NAMALWA (cell line): ENCODE measurements at places on chromosomes 5 and 9.

GRCh38 chr5:158629591-158630312, 470.0 kb downstream of the EBF1 start:
- DNase-seq: no peak

DNA sequence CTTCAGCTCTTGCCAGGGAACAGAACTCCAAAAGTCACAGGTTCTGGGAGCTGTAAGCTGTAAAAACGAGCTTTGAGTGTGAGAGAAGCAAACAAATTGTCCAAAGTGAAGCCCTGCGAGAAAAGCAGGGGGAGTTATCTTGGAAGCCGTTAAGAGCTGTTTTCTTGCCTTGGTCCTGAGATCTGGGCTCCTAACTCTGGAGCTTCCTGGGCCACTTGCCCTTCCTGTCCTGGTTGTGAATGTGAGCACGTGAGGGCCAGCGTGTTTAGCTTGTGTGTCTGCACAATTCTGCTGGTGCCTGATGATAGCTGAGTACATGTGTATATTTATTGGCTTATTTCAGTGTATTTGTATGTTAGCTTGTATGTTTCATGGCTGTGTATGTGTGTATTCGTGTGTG, 40.5 kb downstream of the DAB2IP start:
- no peak for DNase-seq

- DNase-seq: no peak
Measured at GRCh38 chr5:157479612-157480510, 19.8 kb downstream of the NIPAL4 start.

- DNase-seq: no peak
Measured at GRCh38 chr5:176685010-176685409, 37.7 kb downstream of the TSPAN17 start.

- no peak for DNase-seq
Measured at GRCh38 chr9:120745278-120745677, 31.0 kb upstream of the MEGF9 start.

DNA sequence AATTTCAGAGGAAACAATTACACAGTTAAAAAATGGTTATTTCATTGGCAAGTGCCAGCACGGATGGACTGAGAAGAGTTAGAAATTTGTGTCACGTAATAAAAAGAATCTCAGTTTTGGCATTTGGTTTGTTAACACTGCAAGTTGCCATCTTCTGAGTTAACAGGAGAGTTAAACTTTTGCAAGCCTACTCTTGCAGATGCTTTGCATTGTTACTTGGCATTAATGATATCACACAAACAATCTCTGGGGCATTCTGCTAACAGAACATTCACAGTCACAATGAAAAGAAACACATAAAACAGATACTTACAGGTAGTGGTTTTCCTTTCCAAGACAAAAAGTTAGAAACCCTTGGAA, 647 bp downstream of the FREM1 start:
- DNase-seq: no peak

GRCh38 chr5:103571730-103572129, 9.1 kb upstream of the NUDT12 start:
- no peak for DNase-seq

GRCh38 chr9:21997480-21997879, 2.9 kb downstream of the CDKN2B-AS1 start:
- no peak for DNase-seq

GRCh38 chr9:111588846-111589245, 10.6 kb downstream of the PTGR1 start:
- DNase-seq: no peak

DNA sequence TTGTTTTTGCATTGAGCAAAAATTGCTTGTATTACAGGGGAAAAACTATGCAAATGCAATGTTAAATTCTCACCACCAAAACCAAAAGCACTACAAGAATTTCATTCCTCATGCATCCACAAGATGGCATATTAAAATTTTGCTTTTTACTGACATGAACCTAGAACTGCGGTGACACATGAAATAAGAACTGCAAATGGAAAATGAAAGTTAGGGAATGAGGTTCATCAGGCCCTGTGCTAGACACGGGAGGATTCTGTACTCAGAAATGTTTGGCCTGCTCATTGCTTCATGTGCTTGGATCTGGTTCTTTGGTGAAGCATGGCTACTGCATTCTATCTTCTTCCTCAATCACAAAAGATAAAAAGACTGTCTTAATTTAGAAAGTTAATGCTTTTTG, 9.1 kb upstream of the RFK start:
- peak; percentile 85 for DNase-seq

- DNase-seq: peak; percentile 89
Measured at GRCh38 chr5:80399526-80400239, 8.2 kb upstream of the ZFYVE16 start.

GRCh38 chr9:116546711-116547581, 140.2 kb upstream of the TRIM32 start:
- DNase-seq: no peak

GRCh38 chr5:139186261-139186660, 11.9 kb downstream of the SIL1 start:
- DNase-seq: no peak

- no peak for DNase-seq
Measured at GRCh38 chr5:78647351-78647818, 1.2 kb downstream of the LHFPL2 start.

DNA sequence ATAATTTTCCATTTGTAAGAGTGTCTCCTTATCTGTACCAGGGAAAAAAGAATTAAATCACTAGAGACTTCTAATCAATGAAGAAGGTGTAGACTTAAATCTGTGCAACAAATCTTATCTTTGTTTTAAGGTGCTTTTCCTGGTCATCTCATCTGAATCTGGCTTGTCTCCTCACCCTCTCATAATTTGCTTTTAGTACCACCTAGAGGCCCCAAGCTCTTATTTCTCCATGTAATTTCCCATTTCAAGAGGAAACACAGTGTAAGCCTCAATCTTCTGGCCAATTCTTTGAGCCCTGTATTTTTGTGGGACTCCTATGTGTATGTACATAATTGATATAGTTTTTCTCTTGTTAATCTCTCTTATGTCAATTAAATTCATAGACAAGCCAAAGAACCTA, 1975.3 kb upstream of the CDH6 start:
- no peak for DNase-seq

- no peak for DNase-seq
Measured at GRCh38 chr5:134053314-134053839, 48.6 kb upstream of the VDAC1 start.

- DNase-seq: no peak
Measured at GRCh38 chr5:34475249-34475966, 180.7 kb upstream of the RAI14 start.

- no peak for DNase-seq
Measured at GRCh38 chr9:121252104-121252851, 15.7 kb upstream of the GSN start.

DNA sequence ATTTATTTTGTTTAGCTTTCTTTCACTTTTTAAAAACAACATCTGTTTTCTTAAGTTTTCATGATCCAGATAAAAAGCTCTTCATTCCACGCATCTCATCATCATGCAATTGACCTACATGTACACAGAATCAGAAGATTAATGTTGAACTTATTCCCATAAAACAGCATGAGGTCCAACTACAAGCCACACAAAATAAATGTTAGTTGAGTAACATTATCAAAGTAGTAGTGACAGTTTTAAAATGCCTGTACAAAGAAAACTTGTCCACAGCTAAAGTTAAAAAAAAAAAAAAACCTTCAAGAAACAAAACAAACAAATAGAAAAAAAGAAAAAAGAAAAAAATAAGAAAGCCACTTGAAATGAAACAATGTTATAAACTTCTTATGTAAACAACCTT, 846.3 kb downstream of the TLE1 start:
- DNase-seq: no peak

DNA sequence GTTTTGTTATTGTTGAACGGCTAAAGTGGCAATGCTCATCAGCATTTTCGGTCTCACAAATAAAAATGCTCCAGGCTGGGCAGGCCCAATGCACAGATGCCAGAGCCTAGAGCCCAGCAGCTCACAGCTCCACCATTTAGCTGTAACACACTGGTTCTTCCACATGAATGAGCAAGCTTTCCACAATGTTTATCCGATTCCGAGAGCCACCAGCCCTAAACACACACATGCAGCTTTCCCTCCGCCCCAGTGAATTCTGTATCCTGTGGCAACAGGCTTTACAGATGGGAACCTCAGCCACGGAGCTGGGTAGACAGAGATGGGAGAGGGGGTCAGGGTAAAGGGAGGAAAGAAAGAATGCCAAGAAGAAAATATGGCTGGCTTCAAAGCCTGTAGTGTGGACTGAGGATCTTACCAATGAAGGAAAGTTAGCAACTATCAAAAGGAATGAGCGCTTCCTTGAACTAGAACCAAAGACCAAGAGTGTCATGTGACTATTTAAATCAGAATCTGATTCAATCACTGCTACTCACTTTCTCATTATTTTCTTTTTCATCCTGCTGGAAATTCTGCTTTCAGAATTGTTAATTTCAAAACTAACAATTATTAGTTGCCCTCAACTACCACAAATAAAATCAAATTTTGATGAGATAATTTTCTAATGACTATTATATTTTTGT, 77.1 kb downstream of the MRPS27 start:
- DNase-seq: no peak

- no peak for DNase-seq
Measured at GRCh38 chr5:148748702-148749392, 77.6 kb upstream of the ADRB2 start.

DNA sequence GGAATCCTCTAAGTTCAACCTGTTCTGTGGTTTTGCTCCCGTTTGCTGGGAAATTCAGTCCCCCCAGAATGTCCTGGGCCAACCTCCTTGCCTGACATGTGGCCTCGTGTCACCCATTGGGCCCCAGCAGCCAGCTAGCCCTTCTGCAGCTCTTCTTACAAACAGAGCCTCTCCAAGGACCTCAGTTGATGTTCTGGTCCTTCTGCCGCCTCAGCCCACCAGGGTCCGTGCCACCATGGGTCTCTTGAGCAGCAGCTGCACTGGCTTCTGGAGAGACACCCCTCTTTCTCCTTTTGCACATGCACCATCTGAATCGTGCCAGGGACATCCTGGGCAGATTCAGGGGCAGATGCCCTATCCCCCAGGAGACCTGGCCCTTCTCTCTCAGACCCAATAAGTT, 85.0 kb downstream of the LMX1B start:
- DNase-seq: no peak

DNA sequence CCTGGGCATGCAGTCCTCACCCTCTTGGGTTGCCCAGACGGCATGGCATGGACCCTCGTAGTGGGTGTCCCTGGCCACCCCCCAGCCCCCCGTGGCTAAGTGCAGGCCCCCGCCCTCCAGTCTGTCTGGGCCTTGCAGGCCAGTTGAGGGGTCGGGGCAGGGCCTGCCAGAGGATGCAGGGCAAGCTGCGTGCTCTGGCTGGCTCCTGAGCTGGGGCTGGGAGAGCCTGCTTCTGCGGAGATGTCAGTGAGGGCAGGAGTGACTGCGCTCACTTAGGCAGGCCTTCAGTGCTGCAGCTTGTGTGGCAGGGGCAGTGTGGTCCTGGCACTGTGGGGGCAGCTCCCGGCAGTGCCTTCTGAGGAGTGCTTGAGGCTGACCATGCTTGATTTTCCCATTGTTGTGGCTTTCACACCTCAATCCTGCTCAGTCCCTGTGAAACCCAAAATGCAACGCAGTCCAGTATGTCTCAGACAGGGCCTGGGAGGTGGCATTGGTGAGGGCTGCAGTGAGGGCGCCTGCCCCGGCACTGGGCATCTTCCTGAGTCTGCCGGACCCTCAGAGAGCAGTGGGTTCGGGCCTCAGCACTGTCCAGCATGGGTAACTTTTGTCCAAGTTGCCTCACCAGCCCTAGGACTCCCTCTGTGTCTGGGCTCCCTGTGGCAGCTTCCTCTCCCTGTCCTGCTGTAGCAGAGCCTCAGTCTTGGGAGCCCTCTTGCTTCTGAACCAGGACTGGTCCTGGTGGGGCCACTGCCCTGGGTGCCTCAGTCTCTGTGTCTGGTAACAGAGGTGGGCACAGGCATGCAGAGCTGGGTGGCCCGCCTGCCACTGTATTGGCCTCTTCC, 93.0 kb downstream of the PHF2 start:
- DNase-seq: no peak

GRCh38 chr5:36367524-36367923, 65.8 kb upstream of the RANBP3L start:
- no peak for DNase-seq

DNA sequence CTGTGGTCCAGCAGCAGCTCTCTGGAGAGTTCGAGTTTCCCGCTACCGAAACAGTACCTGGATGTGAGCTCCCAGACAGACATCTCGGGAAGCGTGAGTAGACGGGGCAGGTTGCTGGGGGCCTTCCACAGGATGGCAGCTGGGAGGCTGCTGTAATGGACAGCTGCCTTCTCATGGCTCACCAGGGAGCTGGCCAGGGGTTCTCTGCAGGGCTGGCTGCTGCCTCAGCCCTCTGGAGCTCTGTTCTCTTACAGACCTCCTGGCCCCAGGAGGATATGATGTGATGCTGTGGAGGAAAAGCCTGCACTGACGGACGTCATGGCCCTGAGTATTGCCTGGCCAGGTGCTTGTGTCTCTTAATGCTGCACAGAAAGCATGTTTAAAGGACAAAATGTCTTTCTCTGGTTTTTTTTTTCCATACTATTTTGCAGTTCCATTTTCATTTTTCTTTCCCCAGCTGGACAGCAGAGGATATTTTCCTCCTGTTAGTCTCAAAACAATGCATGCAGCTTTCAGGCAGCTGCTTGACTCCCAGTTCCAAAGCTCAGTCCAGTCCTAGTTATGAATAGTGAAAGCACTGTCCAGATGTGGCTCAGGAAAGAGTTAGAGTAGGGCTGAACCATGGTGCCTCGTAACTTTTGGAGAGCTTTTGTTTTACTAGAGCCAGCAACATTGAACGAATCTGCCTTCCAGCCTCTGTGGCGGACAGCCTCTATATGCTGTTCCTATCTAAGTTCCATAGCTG, 77.5 kb upstream of the RARS1 start:
- no peak for DNase-seq

- no peak for DNase-seq
Measured at GRCh38 chr5:151572657-151573368, 18.3 kb downstream of the FAT2 start.

DNA sequence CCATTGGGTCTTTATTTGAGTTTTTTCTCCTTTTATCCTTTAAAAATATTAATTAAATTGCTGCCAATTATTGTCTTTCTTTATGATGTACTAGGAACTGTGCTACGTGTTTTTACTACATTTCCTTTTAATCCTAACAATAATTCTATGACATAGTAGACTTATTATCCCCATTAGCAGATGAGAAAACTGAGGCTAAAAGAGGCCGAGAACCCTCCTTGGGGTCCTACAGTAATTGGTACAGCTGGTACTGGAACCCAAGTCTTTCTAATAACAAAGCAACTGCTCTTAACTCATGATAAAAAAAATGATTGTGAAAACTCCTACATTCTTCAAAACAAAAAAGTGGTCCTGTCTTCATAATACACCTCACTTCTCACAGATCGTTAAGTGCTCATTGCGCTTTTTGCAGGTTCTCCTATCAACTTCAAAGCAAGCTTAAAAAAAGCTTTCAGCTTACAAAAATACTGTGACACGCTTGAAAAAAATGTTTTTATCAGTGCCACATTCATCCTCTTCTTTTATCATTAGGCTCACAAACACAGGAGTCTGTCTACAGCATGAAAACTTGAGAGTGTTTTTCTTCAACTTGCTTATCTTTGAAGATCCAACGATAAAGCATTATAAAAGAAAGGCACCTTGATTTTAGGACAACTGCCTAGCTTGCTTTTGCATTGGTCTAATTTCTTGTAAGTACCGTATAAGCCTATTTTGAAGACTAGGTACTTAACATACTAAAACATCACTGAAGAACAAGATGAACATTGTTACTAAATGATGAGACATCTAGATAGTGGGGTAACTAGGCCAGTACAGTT, 32.4 kb downstream of the FYB1 start:
- DNase-seq: no peak

GRCh38 chr5:78731884-78732283, 83.3 kb upstream of the LHFPL2 start:
- DNase-seq: no peak

- no peak for DNase-seq
Measured at GRCh38 chr5:179120421-179120861, 60.3 kb downstream of the ZNF354C start.
